Cardiac muscle cell (in vitro differentiated cells and primary cell): ENCODE measurements at places on chromosomes 2 and 18. TPM values are rescaled to one million over a fixed set of nuclear protein-coding genes. Genes with fewer than 3 reads are reported as not detected.

The TCF23 gene
- not detected in 2 replicates for total RNA-seq

The BIN1 gene
- 65.4 and 94.9 TPM in 2 replicates for total RNA-seq

The SERPINB4 gene
- total RNA-seq = not detected in 2 replicates

The HOXD13 gene
- total RNA-seq = not detected in 2 replicates

The BARD1 gene
- total RNA-seq = 18.0 and 18.8 TPM in 2 replicates

The UGT1A10 gene
- not detected in 2 replicates for total RNA-seq

The KRTCAP3 gene
- total RNA-seq = 1.3 and 2.8 TPM in 2 replicates

The MERTK gene
- total RNA-seq = 3.8 and 8.7 TPM in 2 replicates

The GCKR gene
- not detected in 2 replicates for total RNA-seq

The NETO1 gene
- total RNA-seq = 3.6 and 4.1 TPM in 2 replicates

The SLC19A3 gene
- total RNA-seq = 0.04 and 0.12 TPM in 2 replicates

The IL1RN gene
- total RNA-seq = not detected in 2 replicates

The TRPM8 gene
- 0.83 TPM in 1 of 2 replicates, not detected in the other for total RNA-seq

The LRPPRC gene
- 61.7 and 71.9 TPM in 2 replicates for total RNA-seq

The PLEKHH2 gene
- total RNA-seq = 0.32 and 1.0 TPM in 2 replicates

The RIT2 gene
- total RNA-seq = not detected in 2 replicates

The FTCDNL1 gene
- 2.0 and 3.2 TPM in 2 replicates for total RNA-seq

The SNRNP27 gene
- 113 and 128 TPM in 2 replicates for total RNA-seq

The ACTG2 gene
- 0.42 and 4.0 TPM in 2 replicates for total RNA-seq

The SLC14A1 gene
- total RNA-seq = not detected in 2 replicates

The VWC2L gene
- total RNA-seq = 0.11 and 0.24 TPM in 2 replicates

The IFIH1 gene
- total RNA-seq = 0.06 and 0.07 TPM in 2 replicates

The ALPG gene
- not detected in 2 replicates for total RNA-seq

The RGPD3 gene
- total RNA-seq = 0.25 and 0.45 TPM in 2 replicates

The C18orf63 gene
- total RNA-seq = not detected in 2 replicates

The BMP10 gene
- 0.46 and 0.95 TPM in 2 replicates for total RNA-seq

The DSG4 gene
- not detected in 2 replicates for total RNA-seq

The SCN2A gene
- total RNA-seq = 0.07 and 0.95 TPM in 2 replicates

The LIMS4 gene
- 2.1 and 2.3 TPM in 2 replicates for total RNA-seq

The PRSS56 gene
- total RNA-seq = not detected in 2 replicates

The CXCR1 gene
- not detected in 2 replicates for total RNA-seq

The RGPD4 gene
- not detected in 2 replicates for total RNA-seq

The ABCG8 gene
- total RNA-seq = 0.04 TPM in 1 of 2 replicates, not detected in the other

The COL4A4 gene
- 0.14 and 0.15 TPM in 2 replicates for total RNA-seq

The ZFAND2B gene
- total RNA-seq = 32.6 and 35.4 TPM in 2 replicates

The HOXD12 gene
- not detected in 2 replicates for total RNA-seq

The TRAK2 gene
- 10.2 and 13.2 TPM in 2 replicates for total RNA-seq

The ATG4B gene
- 62.4 and 105 TPM in 2 replicates for total RNA-seq

The CCDC93 gene
- 18.0 and 20.8 TPM in 2 replicates for total RNA-seq

The GPR45 gene
- total RNA-seq = not detected in 2 replicates

The POMC gene
- total RNA-seq = 2.8 and 3.9 TPM in 2 replicates

The DAW1 gene
- 0.46 and 0.57 TPM in 2 replicates for total RNA-seq

The EIF2B4 gene
- 30.5 and 41.5 TPM in 2 replicates for total RNA-seq

The TBR1 gene
- total RNA-seq = 0.25 and 0.48 TPM in 2 replicates
